ENCODE measurements at places on chromosomes 7 and 10.

GRCh38 chr7:82266081-82266480, 177.5 kb downstream of the CACNA2D1 start:
- no peak for DNase-seq

DNA sequence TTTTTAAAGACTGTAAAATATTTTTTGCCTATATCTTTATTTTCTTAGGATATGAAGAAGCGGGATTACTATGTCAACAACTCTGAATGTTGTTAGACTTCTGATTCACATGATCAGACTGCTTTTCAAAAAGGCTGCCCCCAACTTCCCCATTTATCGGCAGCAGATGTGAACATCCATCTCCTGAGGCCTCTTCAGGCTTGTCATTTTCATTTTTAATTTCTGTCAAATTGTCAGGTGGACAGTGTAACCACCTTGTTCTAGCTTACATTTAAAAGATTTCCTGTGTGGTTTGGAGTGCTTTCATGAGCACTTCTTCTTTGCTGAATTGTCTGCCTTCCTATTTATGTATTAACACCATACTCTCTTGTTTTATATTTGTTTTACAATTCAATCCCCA, 78.8 kb upstream of the GSDME start:
- DNase-seq: no peak

GRCh38 chr10:47438857-47439474, 44.9 kb downstream of the ANXA8 start:
- no peak for DNase-seq

GRCh38 chr7:34425194-34425593, 232.8 kb upstream of the NPSR1 start:
- DNase-seq: no peak

DNA sequence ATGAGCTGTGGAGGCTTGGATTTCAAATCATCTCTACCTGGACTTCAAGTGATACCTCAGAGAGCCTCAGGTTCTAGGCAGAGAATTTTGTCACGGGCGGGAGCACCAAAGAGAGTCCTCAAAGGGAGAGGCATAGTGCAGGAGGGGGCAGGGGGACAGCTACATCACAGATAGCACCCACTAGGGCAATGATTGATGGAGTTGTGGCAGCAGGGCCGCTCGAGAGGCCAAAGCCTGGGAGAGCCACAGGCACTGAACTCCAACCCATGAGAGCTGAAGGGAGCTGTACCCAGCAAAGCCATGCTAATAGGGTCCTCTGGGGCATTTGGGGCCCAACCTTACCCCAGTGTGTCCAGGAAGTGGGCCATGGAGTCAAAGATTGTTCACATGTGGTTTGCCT, 232.0 kb upstream of the PCDH15 start:
- DNase-seq: no peak

DNA sequence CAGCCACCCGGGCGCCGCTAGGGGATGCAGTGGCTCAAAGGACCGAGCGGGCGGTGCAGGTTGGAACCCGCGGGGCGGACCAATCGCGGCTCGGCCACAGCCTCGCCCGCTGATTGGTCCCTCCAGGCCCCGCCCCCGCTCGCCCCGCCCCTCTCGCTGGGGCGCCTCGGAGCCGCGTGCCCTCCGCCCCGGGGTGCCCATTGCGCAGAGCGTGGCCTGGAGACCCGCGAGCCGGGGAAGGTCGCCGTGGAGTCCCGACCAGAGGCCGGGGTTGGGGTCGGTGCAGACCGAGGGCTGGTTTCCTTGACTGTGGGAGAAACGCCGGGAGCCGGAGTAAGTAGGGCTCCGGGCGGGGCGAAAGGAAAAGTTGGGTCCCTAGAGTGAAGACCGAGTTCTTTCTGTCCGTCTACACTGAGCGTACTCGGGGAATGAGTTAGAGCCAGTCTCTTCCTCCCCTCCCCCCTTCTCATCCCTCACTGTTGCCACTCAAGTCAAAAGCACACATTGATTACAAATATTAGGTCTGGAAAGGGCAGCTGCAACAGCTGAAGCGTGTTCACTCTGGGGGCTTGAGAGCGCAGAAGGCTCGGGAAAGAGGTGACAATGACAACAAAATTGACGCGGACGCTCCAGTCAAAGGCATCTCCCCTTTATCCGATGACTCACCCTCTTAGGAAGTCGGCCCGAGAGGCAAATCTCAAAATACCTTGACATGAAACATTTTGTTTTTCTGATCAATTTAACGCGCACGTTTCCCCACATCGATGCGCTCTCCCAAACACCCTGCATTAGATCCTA, 843 bp upstream of the GATA3 start:
- DNase-seq: peak; percentile 31

- no peak for DNase-seq
These were observed 90.0 kb downstream of the GRK5 start for GRCh38 chr10:119297207-119297968.

- DNase-seq: no peak
These were observed 355.9 kb downstream of the SFMBT2 start for GRCh38 chr10:7054915-7055314.

- no peak for DNase-seq
These were observed 8.3 kb upstream of the FMC1 start for GRCh38 chr7:139332697-139333359.

DNA sequence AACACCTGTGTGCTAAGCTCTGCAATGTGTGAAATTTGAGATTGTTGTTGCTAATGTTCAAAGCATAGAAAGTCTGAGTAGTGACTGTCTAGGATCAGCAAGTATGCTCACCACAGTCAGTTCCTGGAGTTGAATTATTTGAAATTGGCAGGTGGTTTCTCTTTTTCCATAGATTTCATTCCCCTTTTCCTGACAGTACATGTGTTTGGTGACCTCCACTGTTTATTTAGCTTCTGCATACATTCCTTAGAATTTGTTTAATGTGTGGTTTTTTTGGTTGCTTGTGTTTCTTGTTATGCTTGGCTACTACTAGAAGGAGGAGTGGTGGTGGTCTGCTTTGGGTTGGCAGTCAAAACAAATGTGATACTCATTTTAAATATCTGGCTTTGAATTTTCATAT, 52.3 kb downstream of the FOXP2 start:
- DNase-seq: no peak

DNA sequence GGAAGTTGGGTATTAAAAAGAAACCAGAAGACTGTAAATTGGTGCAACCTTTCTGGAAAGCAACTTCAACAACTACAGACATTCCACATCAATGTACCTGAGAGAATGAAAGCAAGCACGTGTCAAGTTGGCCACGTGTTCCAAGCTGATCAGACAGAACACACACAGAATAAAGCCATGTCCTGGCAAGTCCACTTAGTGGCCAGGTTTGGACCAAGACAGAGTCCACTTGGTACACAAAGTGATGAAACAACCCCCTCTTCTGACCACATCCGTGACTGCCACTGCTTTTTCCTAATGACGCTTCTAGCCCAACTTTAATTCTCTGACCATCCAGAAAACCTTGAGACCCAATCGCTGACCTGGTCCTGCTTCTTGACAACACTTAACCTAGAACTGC, 109.4 kb downstream of the ABLIM1 start:
- no peak for DNase-seq

GRCh38 chr10:64508029-64508661, 986.9 kb downstream of the REEP3 start:
- no peak for DNase-seq

GRCh38 chr7:4819560-4820404, 42.0 kb downstream of the PAPOLB start:
- DNase-seq: no peak

GRCh38 chr7:118245267-118246040, 20.9 kb downstream of the ANKRD7 start:
- DNase-seq: no peak

- no peak for DNase-seq
These were observed 51.4 kb downstream of the INPP5A start for GRCh38 chr10:132589015-132589414.

DNA sequence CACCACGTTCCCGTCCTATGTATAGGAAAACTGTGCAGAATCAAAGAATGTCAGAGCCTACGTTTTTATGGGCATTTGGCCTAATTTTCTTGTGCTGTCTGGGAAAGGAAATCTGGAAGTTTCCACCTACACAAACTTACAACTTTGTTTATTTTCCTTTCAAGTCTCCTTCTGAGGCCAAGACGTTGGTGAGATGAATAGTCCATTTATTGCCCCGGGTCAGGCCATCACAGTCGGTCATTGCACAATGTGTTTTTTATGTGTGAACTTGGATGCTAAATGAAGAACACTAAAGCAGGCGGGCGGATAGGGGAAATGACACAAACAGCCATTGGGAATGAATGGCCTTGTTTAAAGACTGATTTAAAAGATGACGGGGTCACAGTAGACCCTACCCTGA, 38.6 kb downstream of the TRIL start:
- no peak for DNase-seq

DNA sequence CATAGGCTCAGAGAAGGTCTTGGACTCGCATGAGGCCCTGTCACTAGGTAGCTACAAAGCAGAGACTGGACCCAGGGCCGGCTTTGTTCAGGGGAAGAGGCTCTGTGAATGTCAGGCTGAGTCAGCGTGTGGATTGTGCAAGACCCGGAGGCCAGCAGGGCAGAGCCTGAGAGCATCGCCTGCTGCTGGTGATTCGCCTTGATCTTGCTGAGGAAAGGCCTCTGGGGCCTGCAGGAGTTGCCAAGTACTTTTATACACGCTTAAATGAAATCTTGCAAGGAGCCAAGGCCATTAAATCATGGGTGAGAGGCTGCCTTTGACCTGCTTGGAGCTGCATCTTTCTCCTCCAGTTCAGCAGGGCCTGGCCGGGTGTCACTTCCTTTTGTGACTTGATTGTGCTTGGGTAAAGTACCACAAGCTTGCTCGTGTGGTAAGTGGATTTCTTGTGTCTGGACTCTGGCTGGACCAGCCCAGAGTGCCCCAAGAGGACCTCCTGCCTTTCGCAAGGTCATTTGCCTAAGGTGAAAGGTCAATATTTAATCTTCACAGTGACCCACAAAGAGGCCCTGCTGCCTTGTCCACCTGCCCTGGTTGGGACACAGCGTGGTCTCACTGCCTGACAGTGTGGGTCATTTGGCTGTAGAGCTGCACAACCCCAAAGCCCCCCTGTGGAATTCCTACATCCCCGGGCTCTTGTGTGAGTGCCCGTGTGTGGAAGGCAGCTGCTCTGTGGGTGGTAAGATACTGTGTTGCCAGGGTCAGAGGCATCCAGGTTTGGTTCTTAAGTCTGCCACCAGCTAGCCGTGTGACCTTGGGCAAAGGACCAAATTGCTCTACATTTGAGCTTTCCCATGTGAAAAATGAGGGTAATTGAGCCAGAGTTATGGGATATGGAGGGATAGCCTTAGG, 38.6 kb upstream of the SH2D4B start:
- DNase-seq: peak; percentile 57

DNA sequence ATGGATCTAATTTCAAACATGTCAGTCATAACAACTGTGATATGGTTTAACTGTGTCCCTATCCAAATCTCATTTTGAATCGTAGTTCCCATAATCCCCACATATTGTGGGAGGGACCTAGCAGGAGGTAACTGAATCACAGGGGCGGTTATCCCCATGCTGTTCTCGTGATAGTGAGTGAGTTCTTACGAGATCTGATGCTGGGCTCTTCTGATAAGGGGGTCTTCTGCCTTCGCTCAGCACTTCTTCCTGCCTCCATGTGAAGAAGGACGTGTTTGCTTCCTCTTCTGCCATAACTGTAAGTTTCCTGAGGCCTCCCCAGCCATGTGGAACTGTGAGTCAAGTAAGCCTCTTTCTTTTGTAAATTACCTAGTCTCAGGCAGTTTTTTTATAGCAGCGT, 138.0 kb upstream of the PCGF5 start:
- no peak for DNase-seq

- no peak for DNase-seq
These were observed 789.0 kb downstream of the PHTF2 start for GRCh38 chr7:78587443-78588044.

DNA sequence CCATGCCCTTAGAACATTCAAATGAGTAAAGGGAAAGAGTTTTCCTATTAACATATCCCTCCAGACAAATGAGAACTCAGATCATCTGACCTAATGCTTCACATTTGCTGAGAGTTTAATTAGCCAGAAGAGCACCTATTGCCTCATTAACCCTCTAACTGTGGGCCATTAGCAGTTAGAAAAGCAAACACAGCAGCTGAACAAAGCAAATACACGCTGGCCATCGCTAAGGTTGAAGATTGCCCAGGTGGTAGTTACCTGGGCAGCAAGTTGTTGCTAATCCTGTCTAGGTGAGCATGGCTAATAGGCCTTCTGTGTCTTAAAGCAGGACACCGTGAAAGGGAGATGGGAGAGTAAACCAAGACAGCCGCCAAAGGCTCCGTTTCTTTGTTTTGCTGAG, 49.9 kb upstream of the UCN3 start:
- no peak for DNase-seq

DNA sequence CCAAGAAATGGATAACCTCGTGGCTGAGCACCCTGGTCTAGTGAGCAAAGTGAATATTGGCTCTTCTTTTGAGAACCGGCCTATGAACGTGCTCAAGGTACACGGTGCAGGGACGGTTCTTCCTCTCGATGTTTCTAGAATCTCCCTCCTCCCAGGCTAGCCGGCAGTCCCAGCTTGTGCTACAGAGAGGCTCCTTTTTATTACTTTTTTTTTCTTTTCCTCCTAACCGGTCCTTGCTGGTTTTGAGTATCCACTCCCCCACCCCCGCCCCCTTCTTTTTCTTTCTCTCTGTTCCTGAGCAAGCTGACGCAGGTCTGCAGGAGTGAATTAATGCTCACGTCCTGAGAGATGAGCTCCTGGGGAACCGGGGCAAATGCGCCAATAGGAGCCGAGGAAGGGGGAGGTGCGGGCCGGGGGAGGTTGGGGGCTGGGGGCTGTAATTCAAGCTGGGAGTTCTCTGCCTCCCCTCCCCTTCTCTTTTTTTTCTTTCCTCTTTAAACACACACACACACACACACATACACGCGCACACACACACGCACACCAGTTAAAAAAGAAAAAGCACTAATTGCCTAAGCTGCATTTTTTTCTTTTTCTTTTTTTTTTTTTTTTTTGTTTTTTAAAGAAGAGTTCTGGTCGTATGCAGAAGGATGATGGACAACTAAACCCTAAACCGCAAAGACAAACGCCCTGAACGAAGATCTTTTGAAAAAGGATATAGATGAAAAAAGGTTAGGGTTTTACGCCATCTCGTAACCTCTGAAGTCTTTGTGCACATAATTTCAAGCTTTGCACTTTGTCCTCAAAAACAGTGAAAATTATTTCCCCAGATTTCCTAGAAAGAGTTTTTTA, 6.6 kb downstream of the CPA2 start:
- no peak for DNase-seq

- no peak for DNase-seq
These were observed 105.8 kb downstream of the BMPER start for GRCh38 chr7:34011017-34011695.

- DNase-seq: no peak
These were observed 31.9 kb downstream of the XRCC2 start for GRCh38 chr7:152643979-152644559.

DNA sequence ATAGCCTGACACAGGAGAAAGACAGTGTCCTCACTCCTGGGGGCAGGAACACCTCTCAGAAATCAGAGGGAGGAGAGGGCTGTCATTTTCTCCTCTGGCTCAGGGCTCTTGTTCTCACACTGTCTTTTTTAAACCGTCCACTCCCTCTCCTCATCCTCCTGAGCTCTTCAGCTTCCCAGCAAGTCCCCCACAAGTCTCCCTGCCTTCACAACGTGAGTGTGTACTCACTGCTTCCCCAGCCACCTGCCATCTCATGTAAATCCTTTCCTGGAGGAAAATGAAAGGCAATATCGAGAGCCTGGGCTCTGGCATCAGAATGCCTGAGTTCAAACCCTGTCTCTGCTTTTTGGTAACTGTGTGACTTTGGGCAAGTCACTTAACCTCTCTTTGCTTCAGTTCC, 5.7 kb downstream of the LLCFC1 start:
- DNase-seq: no peak

- DNase-seq: no peak
These were observed 441 bp downstream of the BMI1 start for GRCh38 chr10:22321156-22321923.

GRCh38 chr10:32995066-32995622, 37.1 kb upstream of the ITGB1 start:
- DNase-seq: no peak

All from anterior cingulate cortex (tissue), 58 donors.